B cell (primary cell): ENCODE measurements at places on chromosomes 6 and 20. TPM values are rescaled to one million over a fixed set of nuclear protein-coding genes. Genes with fewer than 3 reads are reported as not detected.

The ZBP1 gene
- 29.9 and 36.9 TPM in 2 replicates for total RNA-seq

The CCM2L gene
- not detected in 2 replicates for total RNA-seq

The PAK5 gene
- not detected in 2 replicates for total RNA-seq

GRCh38 chr6:159766906-159767305, 5.1 kb downstream of the ACAT2 start:
- DNase-seq, result no peak

- DNase-seq, result peak; percentile 21
These were observed at the start of gene SAMD5 for GRCh38 chr6:147508042-147508865. TSS of gene SAMD5 (plus strand) at chr6:147508690. CDS start at chr6:147508929, 239 bp downstream.

DNA sequence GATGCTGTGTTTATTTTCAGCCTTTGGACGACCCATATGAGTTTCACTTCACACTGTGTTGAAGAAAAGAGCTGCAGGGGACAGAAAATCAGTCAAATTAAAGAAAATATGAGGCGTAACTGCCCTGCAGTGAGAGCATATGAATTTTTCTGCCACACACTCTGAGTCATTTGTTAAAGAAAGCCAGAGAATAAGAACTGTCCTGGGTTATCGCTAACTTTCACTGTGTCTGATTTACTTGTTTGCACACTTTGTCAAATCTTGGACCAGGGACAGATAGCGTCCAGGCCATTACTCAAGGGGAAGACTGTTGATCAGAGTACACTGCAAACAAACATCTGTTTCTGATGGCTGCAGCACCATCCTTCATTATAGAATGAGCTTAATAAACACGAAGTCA, 126.8 kb upstream of the AGPAT4 start:
- DNase-seq, result no peak

DNA sequence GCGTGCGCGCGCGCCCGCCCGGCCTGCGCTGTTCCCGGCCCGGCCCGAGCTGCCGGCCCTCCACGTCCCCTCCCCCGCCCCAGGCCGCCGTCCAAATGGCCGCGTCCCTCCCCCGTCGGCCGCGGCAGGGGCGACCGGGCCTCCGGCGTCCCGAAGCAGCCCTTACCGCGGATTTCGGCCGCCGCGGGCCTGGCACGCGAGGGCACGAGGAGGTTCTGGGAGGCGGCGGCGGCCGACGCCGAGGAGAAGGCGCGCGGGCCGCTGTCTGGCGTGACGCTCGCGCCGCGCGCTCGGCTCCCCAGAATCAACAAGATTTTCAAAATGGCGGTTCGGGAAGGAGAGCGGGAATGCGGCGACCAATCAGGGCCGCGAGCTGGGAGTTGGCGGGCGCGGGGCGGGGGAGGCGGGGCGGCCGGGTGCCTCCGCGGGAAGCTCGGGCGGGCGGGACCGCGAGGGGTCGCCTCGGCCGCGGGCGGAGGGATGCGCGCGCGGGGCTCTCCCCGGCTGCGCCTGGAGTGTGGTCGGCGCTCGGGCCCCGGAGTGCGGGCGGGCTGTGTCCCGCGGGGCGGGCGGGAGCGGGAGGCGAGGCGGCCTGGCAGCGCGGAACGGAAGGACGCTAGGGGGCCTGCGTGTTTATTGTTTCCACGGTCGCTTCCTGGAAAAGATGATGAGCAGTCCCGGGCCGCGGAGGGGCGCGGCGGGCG, at the start of gene DEK:
Gene DEK (minus strand): TSS at position 312 of the 704 bp plus-strand sequence. CDS start 543 bp downstream, outside the sequence.
- DNase-seq, result peak; percentile 85

- no peak for DNase-seq
These were observed 1326.3 kb upstream of the GJE1 start for GRCh38 chr6:140806431-140806830.
